ENCODE measurements at places on chromosomes 4 and X.

DNA sequence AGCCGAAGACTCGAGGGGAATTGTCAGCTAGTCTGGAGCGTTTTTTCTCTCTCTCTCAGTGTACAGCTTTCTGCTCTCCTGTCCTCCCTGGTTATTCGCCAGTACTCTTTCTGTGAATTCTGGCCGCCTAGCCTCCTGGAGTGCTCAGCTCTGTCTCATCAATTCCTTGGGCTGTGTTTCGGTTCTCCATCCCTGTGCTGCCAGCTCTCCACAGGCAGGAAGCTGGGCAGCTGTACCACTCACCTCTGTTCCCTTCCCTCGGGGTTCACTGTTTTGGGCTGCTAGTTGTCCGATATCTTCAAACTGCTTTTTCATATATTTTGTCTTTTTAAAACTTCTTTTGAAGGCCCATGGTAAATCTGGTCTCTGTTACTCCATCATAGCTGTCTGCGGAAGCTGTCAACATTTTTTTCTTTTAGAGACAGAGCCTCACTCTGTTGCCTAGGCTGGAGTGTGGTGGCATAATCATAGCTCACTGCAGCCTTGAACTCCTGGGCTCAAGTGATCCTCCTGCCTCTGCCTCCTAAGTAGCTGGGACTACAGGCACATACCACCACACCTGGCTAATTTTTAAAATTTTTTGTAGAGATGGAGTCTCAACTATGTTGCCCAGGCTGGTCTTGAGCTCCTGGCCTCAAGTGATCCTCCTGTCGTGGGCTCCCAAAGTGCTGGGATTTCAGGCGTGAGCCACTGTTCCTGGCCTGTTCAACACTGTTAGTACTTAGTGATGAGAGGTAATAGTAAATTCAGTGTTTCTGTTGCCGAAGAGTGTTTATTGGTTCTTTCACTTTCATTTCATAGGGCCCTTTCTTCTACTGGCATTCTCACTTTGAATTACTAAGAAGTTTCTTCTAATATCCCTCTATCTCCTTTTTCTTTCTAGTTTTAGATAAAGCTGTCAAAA lies 18.6 kb downstream of the ZCCHC4 start:
- DNase-seq, result no peak

DNA sequence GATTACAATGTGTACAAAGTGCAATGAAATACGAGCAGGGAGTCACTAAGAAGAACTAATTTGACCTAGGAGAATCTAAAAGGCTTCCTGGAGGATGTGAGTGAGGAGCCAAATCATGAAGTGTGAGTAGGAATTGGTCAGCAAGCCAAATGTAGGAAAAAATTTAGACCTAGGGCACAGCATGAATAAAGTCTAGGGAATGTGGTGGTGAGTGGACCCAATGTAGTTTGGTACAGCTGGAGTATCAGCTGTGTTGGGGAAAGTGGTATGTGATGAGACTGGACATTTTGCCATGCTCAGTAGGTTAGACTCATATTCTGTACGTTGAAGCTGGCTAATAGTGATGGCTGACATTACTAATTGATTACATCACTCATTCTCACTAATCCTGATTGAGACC lies 191.0 kb downstream of the AFF2 start:
- no peak for DNase-seq

DNA sequence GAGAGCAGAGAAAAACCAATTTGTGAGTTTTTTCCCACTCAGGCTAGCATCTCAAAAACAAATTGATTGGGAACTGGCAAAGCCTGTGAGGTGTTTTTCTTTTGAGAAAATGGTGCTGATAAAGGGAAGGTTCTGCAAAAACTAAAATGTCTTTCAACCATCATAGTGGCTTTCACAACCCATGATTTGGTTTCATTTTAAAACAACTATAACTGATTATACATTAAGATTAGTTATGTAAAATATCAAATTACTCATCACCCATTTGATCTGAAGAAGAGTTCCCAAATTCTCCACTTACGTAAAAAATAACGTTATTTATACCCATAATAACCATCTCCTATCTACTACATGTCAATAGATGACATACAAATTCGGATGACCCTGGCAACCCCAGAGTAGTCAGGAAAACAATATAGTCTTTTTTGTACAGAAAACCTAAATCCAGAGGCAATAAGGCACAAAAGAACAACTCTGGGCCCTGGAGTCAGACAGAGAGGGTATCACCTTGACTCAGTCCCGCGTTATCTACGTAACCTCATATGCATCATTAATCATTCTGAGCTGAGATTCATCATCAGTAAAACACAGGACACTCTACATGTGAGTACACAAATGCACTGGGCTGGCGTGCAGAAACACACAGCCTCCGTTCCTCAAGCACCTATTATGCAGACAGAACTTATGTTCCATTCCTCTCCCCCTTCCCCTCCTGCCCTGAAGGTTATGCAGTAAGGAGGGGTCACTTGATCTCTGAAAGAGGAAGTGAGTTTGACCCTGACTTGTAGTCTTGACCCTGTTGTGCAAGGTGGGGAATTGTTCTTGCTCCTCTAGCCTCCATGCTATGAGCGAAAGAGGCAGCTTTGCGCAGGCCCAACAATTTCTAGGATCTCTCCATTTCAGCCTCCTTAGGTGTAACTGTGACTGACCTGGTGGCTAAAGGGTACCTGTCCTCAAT lies 82.2 kb downstream of the SLC9A7 start:
- DNase-seq, result no peak

- DNase-seq, result no peak
These were observed 33.0 kb downstream of the AFF1 start for GRCh38 chr4:86967798-86968197.

- DNase-seq, result no peak
These were observed 45.2 kb upstream of the UNC5C start for GRCh38 chr4:95594013-95594412.

DNA sequence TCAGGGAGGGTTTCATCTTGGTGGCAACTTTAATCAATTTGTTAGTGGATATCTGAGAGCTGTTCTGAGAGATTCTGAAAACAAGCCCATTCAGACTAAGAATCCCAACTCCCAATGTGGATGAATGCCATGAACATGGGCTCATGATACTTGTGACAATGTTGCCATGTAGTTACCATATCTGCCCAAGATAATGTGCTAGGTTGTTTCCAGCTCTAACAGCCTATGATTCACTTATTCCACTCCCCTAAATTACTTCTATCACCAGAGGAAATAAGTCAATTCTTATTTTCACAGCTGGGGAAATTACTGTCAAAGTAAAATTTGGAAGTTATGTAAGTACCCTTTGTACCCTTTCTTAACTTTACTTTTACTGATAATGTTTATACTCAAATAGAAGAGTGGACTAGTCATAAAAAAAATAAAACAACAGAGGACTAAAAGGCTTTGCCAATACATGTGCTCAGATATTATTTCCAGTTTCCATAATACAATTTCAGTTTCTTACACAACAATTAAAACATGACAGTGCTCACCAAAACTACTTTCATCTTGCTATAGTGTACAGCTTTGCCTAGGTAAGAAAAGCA lies 1101.7 kb upstream of the INTU start:
- no peak for DNase-seq

- no peak for DNase-seq
These were observed 577.5 kb downstream of the IQCM start for GRCh38 chr4:149238097-149238496.

DNA sequence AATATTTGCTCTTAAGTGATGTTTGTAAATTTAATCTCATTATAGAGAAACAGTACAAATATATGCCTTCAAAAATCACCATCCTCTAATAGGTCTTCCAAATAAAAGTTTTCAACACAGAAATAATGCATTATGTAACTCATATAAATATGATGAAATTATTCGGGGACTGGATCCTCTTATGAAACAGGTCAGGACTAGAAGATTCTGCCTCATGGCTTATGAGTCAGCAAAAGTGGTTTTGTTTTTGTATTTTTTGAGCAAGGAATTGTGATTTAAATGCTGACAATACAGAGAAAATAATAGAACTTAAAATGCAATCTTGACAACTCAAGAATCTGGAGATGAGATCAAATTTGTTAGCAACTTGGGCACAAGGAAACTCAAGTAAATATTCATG lies 179.7 kb upstream of the NDP start:
- DNase-seq, result no peak

DNA sequence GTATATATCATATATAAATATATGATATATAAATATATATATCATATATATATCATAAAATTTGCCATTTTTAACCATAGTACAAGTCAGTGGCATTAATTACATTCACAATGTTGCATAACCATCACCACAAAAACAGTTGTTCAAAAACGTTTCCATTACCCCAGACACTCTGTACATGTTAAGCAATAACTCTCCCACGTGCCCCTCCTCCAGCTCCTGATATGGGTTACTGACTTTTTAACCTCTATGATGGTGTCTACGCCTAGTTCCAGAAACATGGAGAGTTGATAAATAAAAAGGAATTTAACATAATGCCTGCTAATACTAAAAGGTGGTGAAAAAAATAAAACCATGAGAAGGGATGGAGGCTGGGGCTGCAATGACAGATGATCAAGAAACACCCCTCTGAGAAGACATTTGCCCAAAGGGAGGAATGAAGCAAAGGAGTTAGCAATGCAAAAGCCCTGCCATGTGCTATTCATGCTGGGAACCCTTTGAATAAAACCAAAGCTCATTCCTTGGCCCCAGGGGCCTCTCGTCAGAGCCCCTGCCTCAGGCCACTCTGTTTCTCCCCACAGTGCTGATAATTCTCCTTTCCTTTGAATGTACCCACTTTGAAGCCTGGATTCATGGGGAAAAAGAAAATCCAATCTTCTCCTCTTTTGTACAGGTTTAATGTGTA lies 144.3 kb downstream of the NWD2 start:
- no peak for DNase-seq

DNA sequence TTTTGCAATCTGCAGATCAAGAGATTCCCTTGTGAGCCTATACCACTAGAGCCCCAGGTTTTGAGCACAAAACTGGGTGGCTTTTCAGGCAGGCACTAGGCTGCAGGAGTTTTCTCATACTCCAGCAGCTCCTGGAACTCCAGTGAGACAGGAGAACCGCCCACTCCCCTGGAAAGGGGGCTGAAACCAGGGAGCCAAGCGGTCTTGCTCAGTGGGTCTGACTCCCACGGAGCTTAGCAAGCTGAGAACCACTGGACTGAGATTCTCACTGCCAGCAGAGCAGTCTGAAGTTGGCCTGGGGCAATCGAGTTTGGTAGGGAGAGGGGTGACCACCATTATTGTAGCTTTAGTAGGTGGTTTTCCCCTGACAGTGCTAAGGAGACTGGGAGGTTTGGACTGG lies 313.8 kb upstream of the TEX13C start:
- DNase-seq, result no peak

- DNase-seq, result no peak
These were observed 337 bp downstream of the STIM2 start for GRCh38 chr4:26860922-26861433.

GRCh38 chrX:36861601-36862000 lies 146.6 kb upstream of the FAM47C start:
- DNase-seq, result no peak

DNA sequence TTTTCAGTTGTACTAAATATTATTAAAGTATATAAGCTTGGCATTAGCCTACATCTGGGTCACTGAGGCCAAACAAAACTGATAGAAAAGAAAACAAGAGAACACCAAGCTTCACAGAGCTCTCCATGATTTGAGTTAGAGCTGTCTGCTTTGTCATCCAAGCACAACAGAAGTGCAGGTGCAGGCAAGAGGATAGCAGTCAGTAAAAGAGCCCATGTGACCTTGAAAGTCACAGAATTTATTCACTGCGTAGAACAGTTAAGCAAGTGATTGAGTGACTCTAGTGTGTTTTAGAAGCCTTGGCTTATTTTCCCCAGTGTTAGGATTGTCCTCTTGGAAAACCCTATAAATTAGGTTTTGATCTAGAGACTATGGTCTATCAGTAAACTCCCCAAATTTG lies 49.4 kb upstream of the PRDM5 start:
- no peak for DNase-seq

GRCh38 chr4:123262080-123262479 lies 134.5 kb upstream of the SPRY1 start:
- no peak for DNase-seq

GRCh38 chr4:101141230-101141629 lies 206.1 kb downstream of the PPP3CA start:
- no peak for DNase-seq

DNA sequence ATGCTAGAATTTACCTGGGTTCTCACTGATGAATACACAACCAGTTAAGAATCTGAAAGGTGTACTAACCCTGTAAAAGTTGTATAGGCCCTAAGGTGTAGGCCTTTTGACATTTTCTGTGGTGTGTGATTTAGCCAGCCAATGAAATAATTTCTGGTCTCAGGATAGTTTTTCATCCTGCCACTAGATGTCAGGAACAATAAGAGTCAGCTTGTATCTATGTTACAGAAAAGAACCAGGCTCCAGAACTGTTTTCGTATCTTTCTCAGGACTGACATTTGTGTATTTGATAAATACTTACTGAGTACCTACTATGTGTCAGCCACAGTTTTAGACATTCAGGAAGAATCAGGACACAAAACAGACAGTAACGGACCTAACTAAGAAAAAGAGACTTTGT lies 673.6 kb upstream of the TENM3 start:
- DNase-seq, result no peak

- DNase-seq, result no peak
These were observed 53.4 kb downstream of the ABCG2 start for GRCh38 chr4:88104902-88105610.

DNA sequence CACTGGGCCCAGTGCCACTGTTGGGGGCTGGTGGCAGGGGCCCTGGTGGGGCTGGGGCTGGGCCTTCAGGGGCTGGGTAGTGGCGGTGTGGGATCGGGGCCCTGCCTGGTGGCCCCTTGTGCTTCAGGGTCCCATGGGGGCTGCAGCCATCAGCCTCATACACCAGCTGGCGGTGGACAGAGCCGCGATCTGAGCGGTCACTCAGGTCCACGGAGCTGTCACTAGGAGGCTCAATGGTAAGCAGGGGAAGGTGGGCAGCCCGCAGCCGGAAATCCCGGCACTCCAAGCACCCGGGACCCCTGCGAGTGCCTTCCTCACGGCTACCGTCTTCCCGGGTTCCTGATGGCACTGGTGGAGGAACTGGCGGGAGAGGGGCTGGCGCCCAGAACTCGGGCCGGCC lies 25.5 kb upstream of the KDM5C start:
- DNase-seq, result no peak

DNA sequence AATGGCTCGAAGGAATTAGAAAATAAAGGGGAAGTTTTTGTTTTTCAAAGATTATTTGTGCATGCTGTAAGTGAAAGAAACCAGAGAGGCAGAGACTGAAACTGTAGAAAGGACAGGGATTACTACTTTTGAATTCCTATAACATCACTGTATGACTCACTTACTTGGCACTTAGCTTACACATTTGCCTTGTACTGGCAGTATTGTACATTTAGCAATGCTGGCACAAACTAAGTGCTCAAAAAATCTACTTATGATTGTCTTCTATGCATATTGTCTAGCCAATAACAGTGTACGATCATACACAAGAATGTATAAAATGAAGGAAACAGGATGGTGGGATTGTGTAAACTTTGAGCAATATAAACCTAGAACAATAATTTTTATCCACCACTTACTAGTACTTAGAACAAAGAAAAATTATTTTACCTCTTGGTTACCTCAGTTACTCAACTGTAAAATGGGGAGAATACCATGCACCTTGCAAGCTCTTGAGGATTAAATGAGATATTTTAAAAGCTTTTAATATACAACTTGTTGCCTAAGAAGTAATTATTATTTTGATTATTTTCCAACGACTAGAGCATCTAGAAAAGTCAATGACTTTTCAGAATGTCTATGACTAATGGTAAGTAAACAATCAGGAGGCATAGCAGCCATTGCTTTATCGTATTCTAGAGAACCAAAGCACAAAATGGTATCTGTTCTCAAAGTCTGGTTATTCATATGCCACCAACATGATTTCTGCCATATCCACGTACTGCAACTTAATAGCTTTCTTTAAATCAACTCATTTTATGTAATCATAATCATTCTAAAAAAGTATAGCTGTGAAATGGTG lies 4.7 kb downstream of the FAM120C start:
- no peak for DNase-seq

Data from stimulated activated CD8-positive, alpha-beta memory T cell treated with anti-CD3 and anti-CD28 coated beads, Interleukin-4, amount 100 ng/mL, for 4 hours (primary cell).